ENCODE measurements at places on chromosomes 4 and X.

DNA sequence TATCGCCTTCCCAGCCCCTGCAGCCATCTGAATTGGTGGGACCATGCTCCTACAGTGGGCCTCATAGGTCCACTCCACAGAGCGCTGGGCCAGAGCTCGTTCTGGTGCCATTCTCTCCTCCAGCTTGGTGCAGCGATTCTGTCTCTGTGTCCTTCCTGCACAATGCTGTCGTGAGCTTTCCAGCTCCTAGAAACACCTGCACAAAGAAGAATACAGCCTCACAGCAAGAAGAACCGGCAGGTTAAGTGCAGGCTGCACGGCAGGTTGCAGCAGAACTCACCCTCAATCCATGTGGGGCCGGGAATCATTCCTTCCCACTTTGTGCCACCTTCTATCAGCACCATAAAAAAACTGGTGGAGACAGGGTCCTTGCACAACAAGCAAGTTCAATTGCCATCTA lies 101.2 kb upstream of the ENPP6 start:
- no peak for DNase-seq

GRCh38 chr4:139665690-139666529 lies at the start of gene MGST2:
MGST2 (plus strand) TSS chr4:139665819; CDS start chr4:139666020, 201 bp downstream.
- peak; percentile 9 for DNase-seq

- no peak for DNase-seq
Measured at GRCh38 chr4:113468165-113469022, 293.1 kb downstream of the CAMK2D start.

DNA sequence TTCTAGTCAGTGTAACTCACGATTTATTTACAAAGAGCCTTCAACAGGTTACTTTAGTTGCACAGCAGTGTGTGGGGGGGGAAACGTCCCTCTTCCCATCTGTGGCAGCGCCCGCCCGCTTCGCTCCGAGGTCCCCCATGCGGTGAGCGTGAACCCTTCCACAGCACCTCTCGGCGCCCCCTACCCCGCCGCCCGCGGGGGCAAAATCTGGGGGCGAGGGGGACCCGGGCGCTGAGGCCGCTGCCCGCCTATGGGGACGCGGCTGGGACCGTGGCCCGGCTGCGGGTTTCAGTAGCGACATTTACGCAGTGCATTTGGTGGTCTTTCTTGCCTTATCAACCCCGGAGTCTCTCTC lies 6.4 kb downstream of the NKX6-1 start:
- DNase-seq = no peak

DNA sequence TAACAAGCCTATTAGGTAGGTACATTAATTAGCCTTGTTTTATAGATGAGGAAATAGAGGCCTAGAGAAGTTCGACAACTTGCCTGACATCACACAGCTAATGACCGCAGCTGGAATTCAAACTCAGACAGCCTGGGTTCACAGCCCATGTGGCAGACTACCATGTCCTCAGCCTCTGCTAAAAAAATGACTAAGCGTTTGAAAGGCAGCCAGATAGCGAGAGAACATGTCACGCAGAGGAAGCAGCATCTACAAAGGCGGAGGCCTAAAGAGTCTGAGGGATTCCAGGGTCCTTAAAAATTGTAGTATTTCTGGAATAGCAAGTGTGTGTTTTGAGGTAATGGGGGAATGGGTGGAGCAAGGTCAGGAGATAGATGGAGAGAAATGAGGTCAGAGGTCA lies 33.2 kb upstream of the BMP15 start:
- no peak for DNase-seq

GRCh38 chr4:87029356-87029755 lies 94.5 kb downstream of the AFF1 start:
- no peak for DNase-seq

- no peak for DNase-seq
Measured at GRCh38 chrX:154714925-154715324, 36.0 kb downstream of the GAB3 start.

DNA sequence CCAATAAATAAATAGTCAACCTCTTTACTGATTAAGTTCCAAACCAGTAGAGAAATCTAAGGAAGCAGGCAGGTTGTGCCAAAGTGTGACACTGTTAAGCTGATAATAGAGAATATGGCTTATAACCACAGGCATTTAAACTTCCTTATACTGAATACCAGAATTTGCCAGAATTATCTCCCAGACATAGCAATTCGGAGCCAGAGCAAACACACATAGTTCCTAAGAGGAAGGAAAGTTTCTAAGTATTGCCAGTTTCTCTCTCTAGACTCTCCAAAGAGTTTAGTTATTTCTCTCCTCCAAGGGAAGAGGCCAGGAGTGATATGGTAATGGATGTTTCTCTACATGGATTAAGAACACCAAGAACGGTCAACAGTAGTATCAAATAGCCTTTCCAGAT lies 191.7 kb upstream of the CPEB2 start:
- DNase-seq = no peak

DNA sequence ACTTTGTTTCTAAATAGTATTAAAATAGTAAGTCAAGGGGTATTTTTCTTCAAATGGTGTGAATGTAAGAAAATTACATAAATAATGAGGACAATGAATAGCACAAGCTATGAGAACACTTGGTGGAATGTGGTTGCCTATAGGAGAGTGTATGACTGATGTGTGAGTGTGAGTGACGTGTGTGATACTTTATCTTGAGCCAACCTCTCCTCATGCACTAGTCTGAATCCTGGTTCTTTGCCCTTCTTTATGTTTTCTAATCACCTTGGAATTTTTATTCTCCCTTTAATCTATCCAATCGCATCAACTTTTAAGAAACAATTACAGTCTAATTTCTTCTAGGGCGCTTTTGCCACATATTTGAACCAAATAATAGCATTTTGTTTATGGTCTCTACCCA lies 98.2 kb downstream of the YIPF7 start:
- DNase-seq = no peak

- no peak for DNase-seq
Measured at GRCh38 chr4:7701866-7702649, 237.6 kb downstream of the AFAP1 start.

DNA sequence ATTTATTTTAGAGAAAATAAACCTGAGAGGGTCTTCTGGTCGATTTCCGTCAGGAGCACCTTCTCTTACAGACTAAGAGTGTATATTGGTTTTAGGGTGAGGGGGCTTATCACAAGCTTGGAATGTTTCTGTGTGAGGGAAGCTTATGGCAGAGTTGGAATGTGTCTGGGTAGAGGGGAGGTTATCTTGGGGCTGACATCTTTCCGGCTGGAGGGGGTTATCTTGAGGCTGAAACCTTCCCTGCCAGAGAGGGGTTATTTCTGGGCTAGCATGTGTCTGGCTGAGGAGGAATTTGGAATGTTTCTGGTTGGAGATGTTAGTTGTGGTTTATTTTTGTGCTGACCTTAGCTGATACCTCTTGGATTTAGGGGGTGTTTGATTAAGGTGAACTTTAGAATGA lies 1312.1 kb downstream of the ADGRL3 start:
- DNase-seq = no peak

- DNase-seq = no peak
Measured at GRCh38 chrX:11739776-11740175, 18.3 kb upstream of the MSL3 start.

DNA sequence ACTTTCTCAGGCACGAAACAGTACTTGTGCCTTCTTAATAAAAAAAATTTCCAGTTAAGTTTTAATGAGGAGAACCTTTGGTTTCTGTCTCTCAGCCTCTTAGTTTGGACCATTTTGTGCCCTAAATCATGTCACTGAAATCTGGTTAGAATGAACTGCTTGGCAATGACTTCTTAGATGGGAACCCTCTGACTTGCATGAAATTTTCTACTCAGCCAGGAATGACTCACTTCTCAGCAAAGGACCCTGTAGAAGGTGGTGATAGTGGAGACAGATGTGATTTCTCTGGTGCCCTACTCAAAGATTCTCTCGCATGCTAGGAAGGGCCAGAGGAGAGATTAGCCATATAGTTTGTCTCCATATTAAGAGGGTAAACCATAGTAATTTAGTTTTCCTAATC lies 50.5 kb downstream of the RASL11B start:
- no peak for DNase-seq

DNA sequence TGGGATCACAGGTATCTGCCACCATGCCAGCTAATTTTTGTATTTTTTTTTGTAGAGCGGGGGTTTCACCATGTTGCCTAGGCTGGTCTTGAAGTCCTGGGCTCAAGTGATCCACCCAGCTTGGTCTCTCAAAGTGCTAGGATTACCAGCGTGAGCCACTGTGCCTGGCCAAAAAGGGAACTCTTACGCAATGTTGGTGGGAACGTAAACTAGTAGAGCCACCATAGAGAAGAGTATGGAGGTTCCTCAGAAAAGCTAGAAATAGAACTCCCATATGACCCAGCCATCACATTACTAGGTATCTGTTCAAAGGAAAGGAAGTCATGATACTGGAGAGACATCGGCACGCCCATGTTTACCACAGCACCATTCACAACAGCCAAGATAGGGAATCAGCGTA lies 85.9 kb downstream of the PRKX start:
- no peak for DNase-seq

- no peak for DNase-seq
Measured at GRCh38 chrX:67288156-67288555, 255.7 kb upstream of the AR start.

DNA sequence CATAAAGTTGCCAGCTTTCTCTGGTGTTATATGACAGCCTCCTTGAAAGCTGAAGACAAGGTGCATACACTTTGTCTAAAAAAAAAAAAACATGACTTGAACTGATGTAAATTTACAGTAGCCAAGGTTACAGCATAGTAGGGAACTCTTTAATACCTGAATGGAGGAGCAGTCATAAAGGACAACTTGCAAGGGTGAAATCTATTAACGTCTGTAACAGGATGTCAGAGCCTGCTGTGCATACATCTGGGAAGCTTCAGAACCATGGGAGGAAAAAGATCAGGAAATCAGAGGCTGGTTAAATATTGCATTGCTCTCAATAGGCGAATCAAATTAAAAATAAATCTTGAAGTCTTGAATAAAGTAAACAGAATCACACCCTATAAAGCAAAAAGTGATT lies 484.0 kb upstream of the CTSO start:
- no peak for DNase-seq

DNA sequence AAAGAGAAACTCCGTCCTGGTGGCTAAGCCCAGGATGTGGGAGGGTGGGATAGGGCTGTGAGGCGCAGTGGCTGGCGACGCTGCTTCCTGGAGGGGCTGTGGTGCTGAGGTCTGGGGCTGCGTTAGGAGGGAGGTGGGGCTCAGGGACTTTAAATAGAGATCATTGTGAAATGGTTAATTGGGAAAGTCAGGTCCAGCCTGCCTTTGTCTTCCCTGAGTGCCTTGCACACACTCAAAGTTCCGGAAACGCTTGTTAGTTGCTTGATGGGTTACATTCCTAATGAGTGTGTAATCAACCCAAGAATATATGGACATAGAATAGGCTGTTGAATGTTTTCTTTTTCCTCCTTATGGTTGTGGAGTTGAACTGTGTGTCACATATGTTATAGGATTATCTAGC lies 55.7 kb upstream of the CLDN34 start:
- no peak for DNase-seq

GRCh38 chr4:119661231-119661630 lies 32.6 kb upstream of the PDE5A start:
- DNase-seq = no peak

DNA sequence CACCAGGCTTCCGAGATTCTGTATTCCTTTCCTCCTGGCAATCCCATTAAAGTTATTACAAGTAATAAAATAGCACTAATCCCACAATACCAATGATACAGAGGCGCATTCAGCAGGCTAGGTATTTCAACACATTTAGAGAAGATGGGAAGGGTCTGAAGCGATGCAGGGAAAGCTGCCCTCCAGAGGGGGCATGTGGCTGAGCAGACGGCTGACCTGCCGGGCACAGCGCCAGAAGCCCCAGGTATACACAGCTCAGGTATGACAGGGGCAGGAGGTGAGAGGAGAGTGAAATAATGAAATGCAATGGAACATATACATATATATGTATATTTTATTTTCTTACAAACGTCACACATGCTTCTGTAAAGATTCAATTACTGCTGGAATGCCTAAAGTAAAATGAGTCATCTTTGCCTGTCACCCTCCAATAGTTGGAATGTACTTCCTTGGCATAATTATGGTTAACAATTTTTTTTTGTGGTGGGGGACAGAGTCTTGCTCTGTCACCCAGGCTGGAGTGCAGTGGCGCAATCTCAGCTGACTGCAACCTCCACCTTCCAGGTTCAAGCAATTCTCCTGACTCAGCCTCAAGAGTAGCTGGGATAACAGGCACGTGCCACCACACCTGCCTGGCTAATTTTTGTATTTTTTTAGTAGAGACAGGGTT lies 21.3 kb upstream of the CDKN2AIP start:
- DNase-seq = no peak

- DNase-seq = peak; percentile 16
Measured at GRCh38 chr4:48779095-48779997, 733 bp downstream of the FRYL start.

Measured in stimulated activated CD8-positive, alpha-beta memory T cell treated with anti-CD3 and anti-CD28 coated beads, Interleukin-7, amount 100 ng/mL, for 4 hours (primary cell).